Activated CD8-positive, alpha-beta T cell treated with anti-CD3 and anti-CD28 coated beads for 36 hours (primary cell): ENCODE measurements at places on chromosomes 2 and 18. TPM values are rescaled to one million over a fixed set of nuclear protein-coding genes. Genes with fewer than 3 reads are reported as not detected.

Gene CAPG
- total RNA-seq: 19.3 TPM

Gene CYBRD1
- 1.2 TPM for total RNA-seq

Gene C2orf80
- not detected for total RNA-seq

Gene CPO
- not detected for total RNA-seq

Gene DSG1
- not detected for total RNA-seq
